CD4-positive, alpha-beta T cell treated with Interleukin-6 at 100 ng/mL for 8 hours (primary cell): ENCODE measurements at places on chromosomes 4 and X.

- DNase-seq = no peak
Measured at GRCh38 chr4:65668201-65669089, 1.8 kb downstream of the EPHA5 start.

DNA sequence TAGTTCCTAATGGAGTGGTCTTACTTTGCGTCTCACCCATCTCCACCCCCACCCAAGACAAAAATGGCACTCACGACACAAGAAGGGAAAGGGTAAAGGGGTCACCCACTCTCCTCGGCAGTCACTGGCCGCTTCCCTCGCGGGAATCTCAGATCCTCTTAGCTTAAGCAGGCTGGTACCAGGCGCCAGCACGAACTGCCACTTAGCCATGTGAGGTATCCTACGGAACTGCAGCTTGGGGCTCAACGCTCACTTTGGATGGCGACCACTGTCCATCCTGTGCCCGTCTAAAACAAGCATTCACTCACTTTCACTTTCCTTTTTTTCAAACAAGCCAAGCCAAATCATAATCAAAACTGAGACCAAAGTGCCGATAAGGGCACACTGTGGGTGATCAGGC lies 14.6 kb upstream of the MAGIX start:
- DNase-seq = no peak

DNA sequence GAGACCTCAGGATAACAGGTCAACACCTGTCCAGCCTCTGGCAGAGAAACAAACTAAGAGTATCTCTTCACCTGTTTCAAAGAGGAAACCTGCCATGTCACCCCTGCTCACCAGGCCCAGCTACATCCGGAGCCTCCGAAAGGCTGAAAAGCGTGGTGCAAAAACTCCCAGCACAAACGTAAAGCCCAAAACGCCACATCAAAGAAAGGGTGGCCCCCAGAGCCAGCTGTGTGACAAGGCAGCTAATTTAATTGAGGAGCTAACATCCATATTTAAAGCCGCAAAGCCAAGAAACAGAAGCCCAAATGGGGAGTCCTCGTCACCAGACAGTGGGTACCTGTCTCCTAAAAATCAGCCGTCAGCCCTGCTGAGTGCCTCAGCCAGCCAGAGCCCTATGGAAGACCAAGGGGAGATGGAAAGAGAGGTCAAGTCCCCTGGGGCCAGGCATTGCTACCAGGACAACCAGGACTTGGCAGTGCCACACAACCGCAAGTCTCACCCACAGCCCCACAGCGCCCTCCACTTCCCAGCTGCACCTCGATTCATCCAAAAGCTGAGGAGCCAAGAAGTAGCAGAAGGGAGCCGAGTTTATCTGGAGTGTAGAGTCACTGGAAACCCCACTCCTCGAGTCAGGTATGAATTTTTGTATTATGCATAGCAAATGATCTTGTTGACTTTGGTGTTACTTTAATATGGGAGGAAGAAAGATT lies 15.1 kb downstream of the PALLD start:
- DNase-seq = peak; percentile 70

GRCh38 chr4:85067342-85067741 lies 100.9 kb upstream of the WDFY3 start:
- no peak for DNase-seq

GRCh38 chrX:47556045-47556623 lies 4.9 kb upstream of the ARAF start:
- DNase-seq = peak; percentile 89

- DNase-seq = no peak
Measured at GRCh38 chrX:19810006-19810774, 77.2 kb downstream of the SH3KBP1 start.

DNA sequence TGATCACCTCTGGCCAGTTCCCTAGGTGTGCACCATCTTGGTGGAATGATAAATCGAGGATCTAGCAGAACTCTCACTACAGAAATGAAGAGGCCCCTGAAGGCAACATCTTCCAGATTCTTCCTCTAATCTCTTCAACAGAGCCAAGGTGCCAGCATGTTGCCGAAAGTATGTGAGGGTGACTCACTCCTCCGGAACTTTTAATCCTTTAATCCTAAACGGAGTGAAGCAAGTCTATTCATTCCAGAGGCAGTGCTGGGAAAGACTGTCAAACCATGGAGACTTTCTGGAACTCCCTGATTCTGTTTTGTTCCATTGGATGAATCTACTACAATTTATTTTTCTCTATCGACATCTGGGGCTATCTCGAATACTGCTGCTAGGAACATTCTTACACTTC lies 68.7 kb downstream of the SUPT20HL2 start:
- no peak for DNase-seq

DNA sequence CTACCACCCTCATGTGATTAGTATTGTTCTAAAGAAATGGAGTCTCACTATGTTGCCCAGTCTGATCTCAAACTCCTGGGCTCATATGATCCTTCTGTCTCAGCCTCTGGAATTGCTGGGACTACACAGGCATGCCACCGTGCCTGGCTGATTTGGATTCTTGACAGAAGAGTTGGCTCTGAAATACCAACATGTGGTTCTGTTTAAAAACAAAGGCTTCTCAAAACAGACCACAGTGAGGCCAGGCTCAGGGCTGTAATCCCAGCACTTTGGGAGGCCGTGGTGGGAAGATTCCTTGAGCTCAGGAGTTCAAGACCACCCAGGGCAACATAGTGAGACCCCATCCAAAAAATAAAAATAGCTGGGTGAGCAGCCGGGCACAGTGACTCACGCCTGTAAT lies 126.7 kb downstream of the DHRSX start:
- no peak for DNase-seq

GRCh38 chr4:158159054-158159717 lies 13.6 kb downstream of the GASK1B start:
- no peak for DNase-seq

DNA sequence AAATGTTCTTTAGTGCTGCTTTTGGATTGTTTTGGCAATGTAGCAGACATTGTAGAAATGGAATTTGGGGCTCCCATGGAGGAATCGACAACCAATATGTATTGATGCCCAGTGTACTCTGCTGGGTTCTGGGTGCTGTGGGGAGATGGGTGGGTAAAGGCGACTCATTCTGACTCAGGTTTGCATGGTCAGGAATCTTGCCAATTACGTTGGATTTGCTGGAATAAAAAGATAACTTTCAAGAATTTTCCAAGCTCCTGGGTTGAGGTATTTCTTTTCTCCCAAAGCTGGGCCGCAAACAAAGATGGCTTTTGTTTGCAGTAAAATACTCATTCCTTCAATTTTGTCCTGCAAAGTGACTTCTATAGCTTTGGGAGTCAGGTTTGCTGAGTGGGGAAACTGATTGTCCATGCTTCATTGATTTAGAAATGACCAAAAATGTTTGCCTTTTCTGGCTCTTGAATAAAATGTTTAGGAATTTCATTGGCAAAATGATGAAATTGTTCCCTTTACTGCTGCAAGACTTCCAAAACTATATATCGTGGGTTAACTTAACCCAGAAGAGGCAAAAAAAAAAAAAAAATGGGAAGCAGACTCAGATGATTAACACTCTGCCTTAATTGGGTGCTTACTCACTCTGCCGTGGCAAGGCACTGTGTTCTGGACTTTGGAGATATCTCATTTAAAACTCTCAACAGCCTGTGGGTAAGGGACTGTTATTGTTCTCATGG lies 57.0 kb downstream of the RTL9 start:
- no peak for DNase-seq

DNA sequence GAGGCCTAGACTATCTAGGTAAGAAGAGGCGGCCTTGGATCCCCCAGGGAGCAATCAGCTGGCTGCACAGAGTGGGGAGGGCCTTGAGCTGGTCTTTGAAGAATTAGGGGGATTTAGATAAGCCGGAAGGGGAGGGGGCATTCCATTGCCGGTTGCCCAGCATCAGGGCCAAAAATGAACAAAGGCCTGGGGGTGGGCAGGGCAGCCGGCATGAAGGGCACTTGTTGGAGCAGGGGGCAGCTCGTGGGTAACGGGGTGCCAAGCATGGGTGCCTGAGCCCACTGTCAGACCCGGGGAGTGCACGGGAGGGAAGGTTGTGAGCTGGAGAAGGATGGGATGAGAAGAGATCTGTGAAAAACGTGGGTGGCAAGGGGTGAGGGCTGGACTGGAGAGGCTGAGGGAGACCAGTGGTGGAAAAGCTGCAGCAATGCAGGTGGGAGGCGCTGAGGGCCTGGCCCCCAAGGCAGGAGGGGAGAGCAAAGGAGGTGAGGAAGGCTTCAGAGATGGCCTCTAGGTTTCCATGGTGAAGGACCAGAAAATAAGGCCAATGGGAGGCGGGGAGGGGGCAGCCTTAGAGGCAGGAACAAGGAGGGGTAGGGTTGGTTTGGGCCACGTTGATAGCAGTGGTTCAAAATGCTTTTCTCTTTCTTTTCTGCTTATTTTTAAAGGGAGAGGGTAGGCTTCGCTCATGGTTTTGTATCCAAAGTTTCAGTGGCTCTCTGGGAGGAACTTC lies 8.6 kb downstream of the KLF3 start:
- DNase-seq = no peak

GRCh38 chrX:5113128-5113527 lies 1115.5 kb downstream of the NLGN4X start:
- no peak for DNase-seq

DNA sequence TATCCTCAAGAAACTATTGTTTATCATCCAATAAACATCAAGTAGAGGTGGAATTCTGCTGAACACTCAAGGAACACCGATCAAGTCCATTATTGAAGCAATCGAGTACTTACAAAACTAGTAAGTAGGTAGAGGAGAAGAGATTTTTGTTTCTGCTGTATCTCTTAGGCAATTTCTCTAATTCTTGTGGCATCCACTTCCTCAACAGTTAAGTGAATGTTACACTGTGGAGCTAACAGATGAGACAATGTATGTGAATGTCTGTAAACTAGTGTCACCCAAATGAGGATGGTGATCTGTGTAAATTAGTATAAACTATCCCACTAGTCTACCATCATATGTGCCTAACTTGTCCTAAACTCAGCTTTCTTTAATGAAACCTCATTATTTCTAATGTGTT lies 261.6 kb downstream of the ARHGAP24 start:
- no peak for DNase-seq
